ENCODE measurements at places on chromosomes 7 and 10.
A peak's percentile ranks its signal among the peaks of the same experiment; 100 is the strongest.

- DNase-seq: peak; percentile 17
Measured at GRCh38 chr10:61779950-61780659, 117.4 kb downstream of the CABCOCO1 start.

DNA sequence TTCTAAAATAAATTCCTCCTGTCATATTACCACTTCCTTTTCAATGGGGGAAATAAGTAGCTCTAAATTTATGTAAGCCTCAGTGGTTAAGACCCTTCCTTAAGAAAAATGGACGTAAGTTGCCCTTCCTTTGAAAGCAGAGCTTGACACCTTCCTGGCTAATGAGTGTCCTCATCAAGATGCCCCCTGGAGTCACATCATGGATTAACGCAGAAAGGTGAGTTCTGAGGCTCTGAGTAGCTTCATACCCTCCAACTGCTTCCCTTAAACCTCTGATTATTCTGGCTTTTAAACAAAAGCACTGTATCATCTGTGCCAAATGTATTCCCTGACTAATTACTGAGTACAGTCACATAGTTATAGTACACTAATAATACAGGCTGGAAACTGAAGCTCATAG, 14.7 kb downstream of the KCTD7 start:
- no peak for DNase-seq

DNA sequence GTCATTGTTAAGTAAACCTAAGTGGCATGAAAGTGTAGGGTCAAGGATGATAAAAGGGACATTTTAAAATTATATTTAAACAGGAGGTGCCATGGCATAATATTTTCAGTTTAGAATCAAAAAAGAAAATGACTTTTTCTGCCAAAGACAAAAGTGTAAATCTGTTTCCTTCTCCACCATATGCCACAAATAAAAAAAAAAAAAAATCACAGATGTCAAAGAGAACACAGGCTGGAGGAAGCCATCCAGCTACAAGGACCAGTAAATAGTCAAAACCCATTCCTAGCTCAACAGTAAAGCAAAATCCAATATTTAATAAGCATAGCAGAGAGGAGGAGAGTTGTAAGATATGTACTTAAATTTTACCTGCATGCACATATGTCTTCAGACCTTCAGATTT, 321.3 kb upstream of the TMEM229A start:
- no peak for DNase-seq

DNA sequence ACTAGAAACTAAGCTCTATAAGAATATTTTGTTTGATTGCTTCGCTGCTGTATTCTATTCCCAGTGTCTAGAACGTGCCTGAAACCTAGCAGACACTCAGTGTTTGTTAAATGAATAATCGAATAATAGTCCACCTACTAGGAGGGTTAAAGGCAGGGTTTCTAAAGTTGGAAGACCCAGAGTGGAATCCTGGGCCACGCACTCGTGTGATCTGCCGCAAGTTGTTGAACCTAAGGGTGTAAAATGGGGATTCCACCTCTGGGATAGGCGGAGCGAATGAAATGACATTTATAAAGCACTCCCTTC, 702 bp upstream of the AGFG2 start:
- no peak for DNase-seq

- DNase-seq: no peak
Measured at GRCh38 chr7:128705891-128706333, 33.2 kb upstream of the CALU start.

GRCh38 chr7:7208520-7208919, 26.2 kb downstream of the C1GALT1 start:
- DNase-seq: no peak

DNA sequence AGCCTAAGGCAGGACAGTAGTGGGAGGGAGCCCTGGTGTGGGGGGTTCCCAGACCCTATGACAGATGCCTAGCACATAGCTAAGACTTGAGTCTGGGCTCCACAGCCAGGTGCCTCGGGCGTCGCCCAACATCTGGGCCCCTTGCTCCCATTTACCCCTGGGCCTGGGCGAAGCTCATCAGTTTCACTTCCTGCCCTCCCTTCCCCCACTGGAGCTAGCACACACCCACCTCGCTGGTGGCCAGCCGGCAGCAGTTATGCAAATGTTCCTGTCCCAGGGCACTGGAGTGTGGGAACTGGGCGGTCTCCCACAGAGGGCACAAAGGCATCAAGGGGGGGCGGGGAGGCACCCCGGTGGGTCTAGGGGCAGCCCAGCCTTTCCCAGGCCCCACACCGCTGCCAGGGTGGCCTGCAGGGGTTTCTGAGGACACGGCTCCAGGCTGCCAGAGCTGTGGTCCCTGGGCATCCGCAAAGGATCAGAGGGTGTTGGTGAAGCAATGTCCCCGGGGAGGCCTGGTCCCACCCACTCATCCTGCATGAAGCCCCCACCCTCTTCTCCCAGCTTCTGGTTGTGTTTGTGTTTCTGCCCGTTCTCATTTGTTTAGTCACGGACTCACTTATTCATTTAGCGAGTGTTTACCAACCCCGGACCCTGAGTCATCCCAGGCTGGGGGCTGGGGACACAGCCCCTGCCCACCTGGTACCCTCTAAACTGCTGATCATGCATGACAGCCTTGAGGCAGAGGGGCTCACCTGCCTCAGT, 20.4 kb downstream of the SH2B2 start:
- DNase-seq: no peak

DNA sequence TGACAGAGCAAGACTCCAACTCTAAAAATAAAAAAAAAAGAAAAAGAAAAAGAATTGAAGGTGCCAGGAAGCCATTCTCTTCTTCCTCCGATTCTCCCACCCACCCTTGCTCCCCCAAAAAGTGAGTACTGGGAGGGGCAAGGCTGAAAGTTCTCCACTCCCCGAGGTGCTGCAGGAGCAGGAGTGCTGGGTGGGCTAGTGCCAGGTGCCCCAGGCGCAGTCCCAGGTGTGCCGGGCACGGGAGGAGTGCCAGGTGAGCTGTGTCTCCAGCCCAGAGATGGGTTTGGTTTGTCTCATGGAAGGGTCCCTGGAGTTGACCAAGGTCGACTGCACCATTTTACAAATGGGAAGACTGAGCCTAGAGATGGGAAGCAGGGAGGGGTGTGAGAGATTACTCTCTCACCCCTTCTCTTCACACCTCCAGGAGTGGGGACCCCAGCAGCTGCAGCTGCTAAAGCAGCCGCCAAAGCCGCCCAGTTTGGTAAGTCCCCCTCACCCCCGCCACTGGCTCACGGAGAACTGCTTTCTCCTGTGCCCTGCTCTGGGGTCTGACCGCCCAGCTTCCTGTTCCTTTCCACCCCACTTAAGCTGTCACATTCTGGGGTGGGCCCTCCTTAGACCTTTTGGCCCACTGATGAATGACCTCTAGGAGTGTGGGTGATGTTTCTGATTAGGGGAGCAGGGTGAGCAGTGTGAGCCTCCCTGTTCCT, 26.2 kb upstream of the LIMK1 start:
- DNase-seq: no peak

GRCh38 chr10:96130326-96130995, 364 bp downstream of the ZNF518A start:
- DNase-seq: peak; percentile 73

DNA sequence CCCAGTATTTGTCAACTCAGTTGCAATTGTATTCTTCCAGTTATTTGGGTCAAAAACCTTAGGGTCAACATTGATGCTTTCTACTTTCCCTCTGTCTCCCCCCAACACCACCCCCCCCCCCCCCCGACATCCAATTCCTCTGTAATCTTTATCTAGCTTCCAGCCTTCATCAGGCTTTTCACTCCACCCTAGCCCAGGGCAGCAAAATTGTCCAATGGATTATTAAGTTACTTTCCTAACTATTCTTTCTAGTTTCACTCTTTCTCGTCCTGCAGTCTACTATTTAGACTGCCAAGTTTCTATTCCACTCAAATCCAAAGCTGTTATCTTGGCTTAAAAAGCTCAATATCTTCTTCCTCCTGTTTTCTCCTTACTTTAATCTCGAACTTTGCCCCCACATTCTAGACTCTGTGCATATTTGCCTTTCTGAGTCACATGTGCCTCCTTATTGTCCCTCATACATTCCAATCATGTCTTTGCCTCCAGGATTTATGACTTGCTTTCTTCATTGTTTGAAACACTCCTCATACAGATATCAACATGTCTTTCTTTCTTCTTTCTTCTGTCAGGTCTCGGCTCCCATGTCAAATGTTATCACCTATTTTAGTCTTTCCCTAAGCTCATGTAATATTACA, 196.6 kb upstream of the TMEM196 start:
- DNase-seq: no peak

- no peak for DNase-seq
Measured at GRCh38 chr10:42930516-42931192, 146.2 kb upstream of the RET start.

DNA sequence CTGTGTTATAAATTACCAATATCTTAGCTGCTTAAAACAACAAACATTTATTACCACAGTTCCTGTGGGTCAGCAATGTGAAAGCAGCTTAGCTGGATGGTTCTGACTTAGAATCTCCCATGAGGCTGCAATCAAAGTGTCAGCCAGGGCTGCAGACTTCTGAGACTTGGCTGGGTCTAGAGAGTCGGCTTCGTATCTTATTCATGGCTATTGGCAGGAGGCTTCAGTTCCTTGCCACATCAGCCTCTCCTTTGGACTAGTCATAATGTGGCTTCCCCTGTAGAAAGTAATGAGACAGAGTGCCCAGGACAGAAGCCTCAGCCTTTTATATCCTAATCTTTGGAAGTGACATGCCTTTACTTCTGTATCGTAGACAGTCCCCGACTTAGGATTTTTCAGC, 27.3 kb downstream of the RALA start:
- no peak for DNase-seq

DNA sequence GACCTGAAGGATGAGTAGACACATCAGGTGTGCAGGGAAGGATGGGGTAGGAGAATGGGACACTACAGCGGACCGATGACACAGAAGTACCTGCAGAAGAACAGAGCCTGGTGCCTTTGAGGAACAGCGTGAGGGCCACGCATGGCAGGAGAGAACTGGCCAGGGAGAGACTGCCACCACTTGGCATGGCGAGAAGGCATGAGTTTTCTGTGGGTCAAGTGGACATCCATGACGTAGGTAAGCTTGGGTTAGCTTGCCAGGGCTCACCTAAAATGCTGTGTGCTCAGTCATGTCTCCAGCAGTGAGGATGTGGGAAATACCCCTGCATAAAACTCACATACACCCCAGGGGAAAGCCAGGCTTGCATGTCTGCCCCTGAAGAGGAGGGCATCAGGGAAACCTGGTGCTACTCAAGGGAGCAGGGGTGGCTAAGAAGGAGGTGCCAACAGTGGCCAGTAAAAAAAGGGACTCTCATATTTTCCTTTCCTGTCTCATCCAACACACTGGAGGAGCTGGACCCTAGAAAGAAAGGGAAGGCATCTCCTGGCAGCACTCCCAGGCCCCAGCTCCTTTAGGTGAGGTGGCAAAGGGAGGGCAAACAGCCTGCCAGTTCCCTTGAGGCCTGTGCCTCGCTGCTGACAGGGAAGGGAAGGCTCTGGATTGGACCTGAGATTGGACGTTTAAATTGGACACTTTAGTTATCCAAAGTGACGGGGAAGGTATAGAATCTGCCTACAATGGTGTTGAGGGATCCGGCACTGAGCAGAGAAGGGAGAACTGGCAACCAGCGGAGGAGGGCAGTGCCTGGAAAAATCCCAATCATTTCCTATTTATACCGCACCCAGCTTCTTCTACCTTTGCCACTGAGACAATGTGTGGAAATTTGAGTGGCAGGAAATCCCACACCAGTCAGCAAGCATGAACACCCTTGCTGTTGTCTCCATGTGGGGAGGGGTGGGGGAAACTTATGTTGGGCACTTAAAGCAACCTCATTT, 255.7 kb downstream of the GLI3 start:
- no peak for DNase-seq

GRCh38 chr7:122675621-122676020, 23.3 kb downstream of the RNF133 start:
- DNase-seq: no peak

GRCh38 chr7:156156734-156157408, 344.6 kb upstream of the SHH start:
- DNase-seq: no peak

DNA sequence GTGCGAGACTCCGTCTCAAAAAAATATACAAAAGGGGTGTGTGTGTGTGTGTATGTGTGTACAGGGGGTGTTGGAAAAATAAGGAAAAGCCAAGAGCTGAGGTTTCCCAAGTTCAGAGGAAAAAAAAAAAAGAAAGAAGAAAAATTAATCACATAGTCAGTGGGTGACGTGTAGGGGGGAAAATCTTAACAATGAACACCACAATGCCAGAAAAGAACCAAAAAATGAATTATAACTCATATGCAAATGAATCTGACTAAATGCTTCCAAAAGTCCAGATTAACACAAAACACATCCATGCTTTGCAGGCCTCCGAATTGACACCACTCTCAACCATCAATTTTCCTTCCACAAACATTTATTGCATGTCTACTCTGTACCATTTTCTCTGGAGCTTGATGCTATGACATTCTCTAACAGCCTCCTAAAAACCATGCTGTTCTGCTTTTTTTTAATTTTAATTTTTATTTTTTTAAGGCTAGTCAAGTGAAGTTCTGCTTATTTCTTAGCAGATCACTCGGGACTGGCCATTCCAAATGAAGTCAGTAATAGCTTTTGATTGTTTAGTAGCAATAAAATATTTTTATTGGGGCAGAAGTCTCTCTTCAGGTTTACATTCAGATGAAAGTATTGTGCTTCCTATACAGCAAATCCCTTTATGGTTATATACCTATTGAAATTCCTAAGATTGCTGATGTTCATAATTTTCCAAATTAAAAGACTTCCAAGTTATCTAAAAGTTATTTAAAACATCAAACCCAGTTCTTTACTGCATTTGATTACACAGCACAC, 133.8 kb downstream of the CNOT4 start:
- no peak for DNase-seq

DNA sequence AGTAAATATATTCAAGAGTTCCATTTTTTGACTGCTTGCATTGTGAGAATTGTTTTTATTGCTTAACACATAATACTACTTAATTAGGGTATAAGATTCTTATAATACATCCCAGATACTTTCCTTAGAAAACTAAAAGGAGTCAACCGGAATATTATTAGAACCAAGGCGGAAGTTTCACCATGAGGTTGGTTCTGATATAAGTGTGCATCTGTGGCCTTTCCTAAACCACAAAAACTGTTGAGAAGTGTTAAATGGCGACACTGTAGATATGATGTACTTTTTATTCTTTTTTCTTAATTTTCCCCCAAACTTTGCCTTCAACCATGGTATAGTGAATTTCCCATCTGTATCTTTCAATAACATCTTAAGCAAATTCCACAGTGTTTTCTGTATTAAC, 32.3 kb upstream of the INHBA start:
- no peak for DNase-seq

GRCh38 chr7:97174303-97174702, 56.8 kb downstream of the SDHAF3 start:
- DNase-seq: no peak

GRCh38 chr7:128359336-128359735, 2.2 kb downstream of the PRRT4 start:
- no peak for DNase-seq

Data from stimulated activated CD4-positive, alpha-beta T cell treated with anti-CD3 and anti-CD28 coated beads, TNF-alpha, amount 100 ng/mL, for 24 hours (primary cell).